ENCODE measurements at places on chromosomes 1 and 21.

- no peak for DNase-seq
Measured at GRCh38 chr1:229238231-229238630, 32.7 kb upstream of the RAB4A start.

DNA sequence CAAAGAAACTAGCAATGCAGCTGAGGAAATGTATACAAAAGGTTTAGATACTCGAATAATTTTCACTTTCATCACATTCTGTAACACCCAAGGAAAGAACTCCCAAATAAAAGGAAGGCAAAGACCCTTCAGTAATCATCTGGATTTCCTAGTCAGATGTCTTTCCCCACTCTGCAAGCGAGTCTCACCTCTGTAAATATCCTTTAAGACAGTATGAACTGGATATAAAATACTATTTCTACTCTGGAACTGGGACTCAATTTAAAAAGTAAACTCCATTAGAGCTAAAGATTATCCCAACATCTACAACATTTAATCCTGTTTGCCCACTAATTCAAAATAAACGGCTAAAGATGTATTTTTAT lies 27.0 kb downstream of the C2CD2 start:
- no peak for DNase-seq

GRCh38 chr1:5634893-5635292 lies 357.3 kb downstream of the NPHP4 start:
- no peak for DNase-seq

DNA sequence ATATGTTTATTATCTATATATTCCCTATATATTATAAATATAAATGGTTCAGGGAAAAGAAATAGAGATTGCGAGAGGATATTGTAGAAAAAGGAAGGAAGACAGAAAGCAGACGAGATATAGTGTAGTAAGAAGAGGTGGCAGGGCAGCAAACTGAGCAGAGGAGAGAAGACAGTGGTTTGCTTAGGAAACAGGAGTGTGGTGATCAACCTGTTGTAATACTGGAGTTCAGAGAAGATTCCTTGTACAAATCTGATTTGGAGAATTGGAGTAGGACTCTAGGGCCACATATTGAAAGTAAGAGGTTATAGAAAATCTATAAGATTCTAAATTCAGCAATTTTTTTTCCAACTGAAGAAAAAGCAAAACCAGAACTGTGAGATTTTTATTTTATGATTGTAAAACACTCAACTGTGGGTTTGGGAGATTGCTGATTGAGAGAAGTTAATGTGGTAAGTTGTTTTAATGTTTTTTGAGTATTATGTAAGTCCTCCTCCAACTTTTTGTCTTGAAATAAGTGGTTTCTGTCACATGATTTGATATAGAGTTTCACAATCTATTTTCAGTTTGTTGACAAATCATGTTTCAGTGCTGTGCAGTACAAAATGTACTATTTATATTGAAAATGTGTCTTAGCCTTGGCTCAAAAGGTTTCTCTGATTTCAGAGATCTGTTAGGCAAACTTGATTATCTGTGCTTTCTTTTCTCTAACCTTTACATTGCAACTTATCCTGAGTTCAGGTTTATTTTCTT lies 9.6 kb upstream of the AMY2B start:
- DNase-seq = no peak

- DNase-seq = no peak
Measured at GRCh38 chr1:197914510-197914909, 2.7 kb upstream of the LHX9 start.

- DNase-seq = no peak
Measured at GRCh38 chr1:58924016-58924565, 140.2 kb upstream of the JUN start.

GRCh38 chr1:204894031-204894430 lies 23.4 kb downstream of the NFASC start:
- no peak for DNase-seq

DNA sequence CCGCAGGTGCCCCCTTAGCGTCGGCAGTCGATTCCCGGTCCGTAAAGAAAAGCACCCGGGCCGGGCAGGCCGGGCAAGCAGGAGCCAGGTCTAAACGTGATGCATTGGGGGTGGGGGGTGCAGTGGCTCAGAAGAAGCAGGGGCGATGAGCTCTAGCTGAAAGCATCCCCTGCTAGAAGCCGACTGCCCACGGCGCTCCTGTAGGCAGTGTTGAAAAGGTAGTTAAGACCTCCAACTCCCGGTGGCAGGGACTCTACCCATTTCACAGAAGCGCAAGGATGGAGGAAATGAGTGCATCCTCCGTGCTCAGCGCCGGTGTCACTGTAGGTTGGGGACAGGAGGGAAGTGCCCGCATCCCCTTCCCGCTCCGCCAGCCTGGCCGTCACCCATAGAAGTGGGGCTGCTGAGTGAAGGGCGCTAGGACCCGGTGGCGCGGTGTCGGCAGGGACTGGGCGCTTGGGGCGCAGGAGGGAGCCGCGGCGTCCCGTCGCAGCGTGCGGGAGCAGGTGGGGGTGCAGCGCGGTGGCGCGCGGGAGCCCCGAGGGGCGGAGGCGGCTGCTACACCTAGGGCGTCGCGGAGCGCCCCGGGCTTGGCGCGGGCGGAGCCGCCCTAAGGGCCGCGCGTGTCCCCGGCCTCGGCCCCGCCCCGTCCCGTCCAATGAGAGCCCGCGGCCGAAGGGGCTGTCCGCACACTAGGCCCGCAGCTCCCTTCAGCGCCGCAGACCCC lies at the start of gene WNT2B:
Gene WNT2B (plus strand): TSS at position 688 of the 727 bp plus-strand sequence. CDS start 298 bp downstream, outside the sequence.
- DNase-seq = peak; percentile 34

DNA sequence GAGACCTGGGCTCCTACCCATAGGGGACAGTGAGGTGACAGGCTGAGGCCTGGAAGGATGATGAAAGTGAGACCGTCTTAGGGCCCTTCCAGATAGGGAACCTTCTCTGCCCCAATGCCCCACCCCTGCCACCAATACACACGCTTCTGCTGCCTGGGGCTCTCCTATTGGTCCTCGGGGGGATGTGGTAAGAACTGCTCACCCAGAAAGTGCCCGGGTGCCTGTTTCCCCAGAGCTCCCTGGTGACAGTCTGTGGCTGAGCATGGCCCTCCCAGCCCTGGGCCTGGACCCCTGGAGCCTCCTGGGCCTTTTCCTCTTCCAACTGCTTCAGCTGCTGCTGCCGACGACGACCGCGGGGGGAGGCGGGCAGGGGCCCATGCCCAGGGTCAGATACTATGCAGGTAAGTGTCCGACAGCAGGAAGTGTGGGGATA lies 948 bp downstream of the SEMA4A start:
- DNase-seq = no peak

DNA sequence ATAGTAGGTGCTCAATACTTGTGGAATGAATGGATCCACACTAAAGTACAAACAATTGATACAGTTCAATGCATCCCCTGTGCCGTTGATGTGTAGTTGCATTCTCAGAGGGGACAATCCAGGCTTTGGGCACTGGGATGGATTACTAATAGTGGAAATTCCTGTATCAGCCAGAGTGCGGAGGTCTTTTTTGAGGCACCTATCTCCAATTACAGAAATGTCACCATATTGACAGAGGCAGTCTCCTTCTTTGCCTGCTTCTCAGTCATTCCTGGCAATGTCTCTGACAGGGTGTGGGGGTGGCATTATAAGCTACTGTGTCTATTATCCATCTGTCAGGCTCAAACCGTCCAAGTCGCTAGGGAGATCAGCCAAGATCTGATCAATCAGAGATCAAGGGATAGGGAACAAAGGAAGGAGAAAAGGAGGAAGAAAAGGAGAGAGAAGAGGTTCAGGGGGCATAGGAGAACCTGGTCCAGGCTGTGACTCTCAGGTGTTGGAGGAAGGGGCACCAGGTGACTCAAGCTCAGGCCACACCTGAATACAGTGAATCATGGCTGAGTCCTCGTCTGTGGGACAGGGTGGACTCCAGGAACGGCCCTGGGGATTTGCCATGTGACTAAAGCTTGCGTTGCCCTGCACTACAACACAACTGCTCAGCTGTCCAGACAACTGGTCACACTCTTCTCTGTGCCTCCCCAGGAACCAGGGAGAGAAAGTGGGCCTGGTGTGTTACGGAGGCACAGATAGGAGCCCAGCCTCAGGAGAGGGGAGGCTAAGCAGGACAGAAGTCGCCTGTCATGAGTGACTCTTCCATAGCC lies 3.4 kb upstream of the LAMB3 start:
- DNase-seq = no peak

GRCh38 chr1:166127003-166127402 lies 39.8 kb downstream of the FAM78B start:
- DNase-seq = no peak

- DNase-seq = no peak
Measured at GRCh38 chr21:28066596-28067387, 925.9 kb downstream of the LTN1 start.

- DNase-seq = no peak
Measured at GRCh38 chr1:218660678-218661053, 315.5 kb downstream of the TGFB2 start.

DNA sequence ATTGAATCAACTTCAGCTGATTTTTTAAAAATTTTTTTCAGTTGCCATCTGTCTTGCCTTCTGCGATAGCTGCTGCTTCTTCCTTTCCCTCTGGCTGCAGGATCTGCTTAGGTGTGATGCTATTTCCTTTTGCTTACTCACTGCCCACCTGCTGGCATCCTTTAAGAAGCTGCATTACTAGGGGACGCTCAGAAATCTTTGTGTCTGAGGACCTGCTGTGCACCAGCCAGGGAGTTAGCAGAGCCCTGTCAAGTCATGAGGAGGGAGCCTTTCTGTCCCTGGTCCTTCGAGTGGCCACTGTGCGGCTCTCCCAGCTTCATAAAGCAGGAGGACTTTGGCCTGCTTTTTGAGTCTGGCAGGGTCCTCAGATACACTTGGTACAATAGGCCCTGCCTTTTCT lies 327.8 kb downstream of the USH2A start:
- no peak for DNase-seq

DNA sequence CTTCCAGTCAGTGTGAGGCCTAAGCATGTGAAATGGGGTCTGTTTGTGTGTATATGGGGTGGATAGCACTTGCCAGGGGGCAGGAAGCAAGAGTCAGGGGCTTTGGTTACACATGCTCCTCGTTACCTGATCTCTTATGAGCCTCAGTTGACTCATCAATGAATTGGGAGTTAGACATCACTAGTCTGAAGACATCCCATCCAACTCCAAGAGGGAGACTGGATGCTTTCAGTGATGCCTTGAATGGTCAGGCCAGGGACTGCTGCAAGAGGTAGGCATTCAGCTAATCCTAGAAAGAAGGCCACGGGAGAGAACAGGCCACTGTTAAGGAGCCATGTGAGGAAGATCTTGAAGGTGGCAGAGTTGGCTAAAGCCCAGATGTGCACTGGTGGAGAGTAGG lies 6.3 kb downstream of the RAB25 start:
- no peak for DNase-seq

GRCh38 chr1:210230149-210230695 lies 2.4 kb upstream of the SERTAD4 start:
- no peak for DNase-seq

GRCh38 chr1:154446292-154446691 lies 41.1 kb downstream of the IL6R start:
- DNase-seq = no peak

DNA sequence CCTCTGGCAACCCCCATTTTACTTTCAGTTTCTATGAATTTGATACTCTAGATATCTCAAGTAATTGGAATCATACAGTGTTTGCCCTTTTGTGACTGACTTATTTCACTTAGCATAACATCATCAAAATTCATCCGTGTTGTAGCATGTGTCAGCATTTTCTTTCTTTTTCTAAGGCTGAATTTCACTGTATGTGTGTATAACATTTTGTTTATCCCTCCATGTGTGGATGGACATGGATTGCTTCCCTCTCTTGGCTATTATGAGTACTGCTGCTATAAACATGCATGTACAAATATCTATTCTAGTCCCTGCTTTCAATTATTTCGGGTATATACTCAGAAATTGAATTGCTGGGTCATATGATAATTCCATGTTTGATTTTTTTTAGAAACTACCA lies 97.3 kb downstream of the MAP3K21 start:
- DNase-seq = no peak

GRCh38 chr1:60705026-60705425 lies 377.3 kb upstream of the NFIA start:
- DNase-seq = no peak

DNA sequence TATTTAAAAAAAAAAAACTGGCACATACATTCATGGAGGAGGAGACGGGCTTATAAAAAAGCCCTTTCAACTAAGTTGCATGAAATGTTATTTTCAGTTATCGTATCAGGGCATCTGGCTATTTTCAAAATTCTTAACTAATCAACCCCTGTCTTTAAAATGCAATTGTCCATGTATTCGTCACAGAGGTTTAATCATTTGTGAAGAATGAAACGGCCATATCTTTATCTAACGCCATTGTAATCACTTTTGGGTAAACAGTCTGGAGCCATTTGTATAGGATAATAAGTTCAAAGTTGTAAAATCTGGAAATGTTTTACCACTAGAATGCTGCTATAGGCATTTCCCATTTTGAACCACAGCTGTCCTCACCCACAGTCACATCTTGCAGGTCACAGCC lies 30.4 kb downstream of the SLC30A10 start:
- DNase-seq = no peak

- no peak for DNase-seq
Measured at GRCh38 chr1:32536117-32536516, 3.1 kb upstream of the ZBTB8A start.

- DNase-seq = no peak
Measured at GRCh38 chr1:213689260-213689659, 298.5 kb upstream of the PROX1 start.

- DNase-seq = no peak
Measured at GRCh38 chr1:213820362-213821149, 167.2 kb upstream of the PROX1 start.

DNA sequence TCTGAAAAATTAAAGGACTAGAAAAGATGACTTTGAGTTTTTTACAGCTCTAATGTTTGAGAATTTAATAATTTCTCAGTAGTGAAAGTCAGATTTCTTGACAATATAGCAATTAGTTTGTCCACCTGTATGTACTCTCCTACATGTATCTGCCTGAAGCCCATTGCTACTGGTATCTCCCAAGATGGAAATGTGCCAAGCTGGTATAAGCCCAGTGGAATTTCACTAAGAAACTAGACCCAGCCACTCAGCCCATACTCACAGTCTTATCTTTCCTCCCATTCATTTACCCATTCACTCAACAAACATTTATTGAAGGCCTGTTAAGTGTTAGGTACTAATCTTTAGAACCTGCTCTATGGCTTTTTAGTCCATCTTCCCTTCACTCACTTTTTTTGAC lies 21.6 kb upstream of the TRIM45 start:
- no peak for DNase-seq

GRCh38 chr1:71561206-71561605 lies 480.4 kb upstream of the ZRANB2 start:
- DNase-seq = no peak

- DNase-seq = no peak
Measured at GRCh38 chr1:211643324-211644212, 31.9 kb downstream of the NEK2 start.

DNA sequence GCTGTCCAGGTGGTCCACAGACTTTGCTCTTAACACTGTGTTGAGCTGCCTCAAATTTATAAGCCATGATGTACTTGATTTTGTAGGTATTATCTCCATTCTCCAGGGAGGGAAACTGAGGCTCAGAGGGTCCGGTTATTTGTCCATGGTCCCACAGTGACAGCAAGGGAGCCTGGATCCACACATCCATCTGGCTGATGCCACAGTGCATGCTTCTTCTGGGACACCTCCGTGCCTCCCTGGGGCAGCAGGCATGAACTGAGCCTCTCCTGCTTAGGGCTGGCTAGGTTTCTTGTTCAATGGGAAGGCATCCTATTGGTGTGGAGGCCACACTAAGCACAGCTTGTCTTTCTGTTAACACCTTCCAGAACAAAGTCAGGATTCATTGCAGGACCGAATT lies 317.3 kb downstream of the AJAP1 start:
- no peak for DNase-seq
